Motor neuron (in vitro differentiated cells): ENCODE measurements at places on chromosomes 16 and 17.

- peak; percentile 26 for ATAC-seq
These were observed 5.0 kb downstream of the CARHSP1 start for GRCh38 chr16:8863594-8864424.

GRCh38 chr17:41026715-41027471 is at the start of gene KRTAP1-5:
TSS of gene KRTAP1-5 (minus strand) at chr17:41027208. CDS start at chr17:41027155, 53 bp downstream.
- ATAC-seq: no peak

- ATAC-seq: no peak
These were observed 8.0 kb downstream of the TNFAIP1 start for GRCh38 chr17:28343491-28343932.

DNA sequence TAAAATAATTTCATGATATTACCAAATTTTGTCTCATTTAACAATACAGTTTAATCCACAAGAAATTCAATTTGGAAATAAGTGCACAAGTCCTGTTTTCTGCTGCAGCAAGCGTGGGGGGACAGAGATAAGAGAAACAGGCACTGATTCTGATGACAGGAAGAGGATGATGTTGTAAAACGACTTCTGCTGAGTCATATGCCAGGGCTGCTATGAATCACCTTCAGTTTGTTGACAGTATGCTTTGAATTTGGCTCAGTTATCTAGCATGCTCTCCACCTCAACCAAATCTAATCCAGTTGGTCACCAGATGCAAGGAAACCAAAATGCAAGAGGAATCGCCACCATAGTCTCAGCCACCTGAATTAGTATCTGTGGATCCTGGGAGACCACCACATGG is 244.1 kb upstream of the MON1B start:
- ATAC-seq: peak; percentile 76

DNA sequence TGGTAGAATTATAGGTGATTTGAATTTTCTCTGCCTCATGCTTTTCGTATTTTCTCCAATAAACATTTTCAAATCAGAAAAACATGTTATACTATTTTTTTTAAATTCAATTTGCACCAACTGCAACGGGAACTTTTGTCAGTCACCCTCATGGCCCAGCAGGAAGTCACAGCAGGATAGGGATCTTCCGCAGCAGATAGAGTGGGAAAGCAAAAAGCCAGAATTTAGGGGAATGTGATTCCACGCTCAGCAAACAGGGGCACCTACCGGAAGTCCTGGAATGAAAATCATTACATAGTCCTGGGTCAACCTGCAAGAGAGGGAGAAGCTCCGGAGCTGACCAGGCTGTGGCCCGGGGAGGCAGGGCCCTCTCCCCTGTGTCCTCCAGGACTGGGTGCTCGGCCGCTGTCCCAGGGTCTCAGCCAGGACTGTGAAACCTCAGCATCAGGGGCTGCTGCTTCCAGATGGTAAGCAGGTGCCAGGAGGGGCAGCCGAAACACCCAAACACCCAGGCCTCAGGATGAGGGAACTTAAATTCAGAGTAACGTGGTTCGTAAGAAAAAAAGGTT is 3.9 kb downstream of the SLC47A2 start:
- no peak for ATAC-seq

DNA sequence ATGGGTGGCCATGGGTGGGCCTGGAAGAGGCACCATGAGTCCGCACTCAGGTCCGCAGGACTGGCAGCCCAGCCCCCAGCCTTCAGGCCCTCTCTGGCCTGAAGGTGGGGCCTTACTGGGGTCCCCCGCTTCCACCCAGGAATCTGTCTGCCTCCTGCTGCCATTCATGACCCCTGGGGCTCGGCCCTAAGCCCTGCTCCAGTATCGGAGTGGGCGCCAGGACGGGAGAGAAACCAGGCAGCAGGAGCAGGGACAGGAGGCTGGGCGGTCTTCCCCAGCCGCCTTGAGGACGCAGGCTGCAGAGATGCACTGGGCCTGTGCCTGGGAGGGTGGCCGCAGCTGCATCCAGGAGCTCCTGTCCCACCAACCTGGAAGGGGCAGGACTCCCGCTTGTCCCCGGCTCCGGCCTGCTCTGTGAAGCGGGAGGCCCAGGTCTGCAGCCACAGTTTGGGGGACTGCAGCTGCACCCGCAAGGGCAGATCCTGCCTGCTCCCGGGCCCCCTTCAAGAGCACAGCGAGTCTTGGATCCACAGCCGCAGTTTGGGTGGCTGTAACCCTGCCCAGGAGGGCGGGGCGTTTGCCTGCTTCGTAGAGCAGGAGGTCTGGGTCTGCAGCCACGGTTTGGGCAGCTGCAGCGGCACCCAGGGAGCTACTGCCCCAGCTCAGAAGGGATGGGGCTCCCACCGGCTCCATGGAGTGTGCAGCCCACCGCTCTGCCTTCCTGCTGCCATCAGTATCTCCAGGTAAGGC is 81.8 kb upstream of the DNAJA2 start:
- ATAC-seq: no peak

GRCh38 chr16:89621698-89622409 is 8.4 kb downstream of the DPEP1 start:
- ATAC-seq: peak; percentile 16

DNA sequence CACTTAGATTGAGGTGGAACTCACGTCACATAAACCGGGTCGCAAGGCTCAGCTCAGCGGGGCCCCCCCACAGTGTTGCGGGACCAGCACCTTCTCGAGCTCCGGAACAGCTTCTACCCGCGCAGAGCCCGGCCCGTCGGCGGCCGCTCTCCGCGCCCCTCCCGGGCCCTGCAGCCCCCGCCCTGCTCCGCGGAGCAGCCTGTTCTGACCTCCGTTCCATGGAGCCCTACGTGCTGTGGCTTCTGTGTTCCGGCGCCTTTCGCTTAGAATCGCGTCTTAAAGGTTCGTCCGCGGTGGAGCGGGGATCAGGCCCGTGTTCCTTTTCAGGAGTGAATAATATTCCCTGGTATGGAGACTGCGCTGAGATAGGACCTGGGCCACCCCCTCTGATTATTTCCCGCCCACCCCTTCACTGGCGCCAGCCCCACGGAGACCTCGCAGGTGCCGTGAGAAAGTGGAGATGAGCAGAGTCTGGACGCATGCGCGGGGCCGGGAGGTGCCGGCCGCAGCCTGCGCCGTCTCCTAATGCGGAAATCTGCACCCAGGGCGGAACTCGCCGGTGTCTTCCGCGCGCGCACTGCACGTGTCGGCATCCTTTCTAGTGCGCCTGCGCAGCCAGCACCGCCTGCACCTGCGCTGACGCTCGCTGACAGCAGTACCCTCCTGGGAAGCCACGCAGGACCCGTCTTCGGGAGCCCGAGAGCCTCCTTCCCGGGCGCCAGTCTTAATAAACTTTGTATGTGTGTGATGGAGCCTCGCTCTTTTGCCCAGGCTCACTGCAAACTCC is 30.9 kb downstream of the ZNF778 start:
- no peak for ATAC-seq

DNA sequence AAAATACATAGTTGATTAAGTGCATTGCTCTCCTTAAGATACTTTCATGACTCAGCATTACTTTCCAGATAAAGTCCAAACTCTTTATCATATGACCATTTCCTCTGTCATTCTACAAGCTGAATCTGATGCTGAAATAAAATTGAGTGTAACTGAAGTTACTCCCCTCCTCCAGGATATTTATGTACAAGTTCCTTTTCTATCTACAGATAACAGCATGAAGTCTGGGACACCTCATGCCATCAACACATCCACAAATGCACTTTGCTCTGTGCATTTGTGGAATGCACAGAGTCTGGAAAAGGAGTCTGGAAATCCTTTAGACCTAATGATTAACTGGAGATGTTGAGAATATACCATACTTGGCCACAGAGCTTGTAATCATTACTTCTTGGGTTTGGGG is 60.5 kb downstream of the ACSM2B start:
- no peak for ATAC-seq

DNA sequence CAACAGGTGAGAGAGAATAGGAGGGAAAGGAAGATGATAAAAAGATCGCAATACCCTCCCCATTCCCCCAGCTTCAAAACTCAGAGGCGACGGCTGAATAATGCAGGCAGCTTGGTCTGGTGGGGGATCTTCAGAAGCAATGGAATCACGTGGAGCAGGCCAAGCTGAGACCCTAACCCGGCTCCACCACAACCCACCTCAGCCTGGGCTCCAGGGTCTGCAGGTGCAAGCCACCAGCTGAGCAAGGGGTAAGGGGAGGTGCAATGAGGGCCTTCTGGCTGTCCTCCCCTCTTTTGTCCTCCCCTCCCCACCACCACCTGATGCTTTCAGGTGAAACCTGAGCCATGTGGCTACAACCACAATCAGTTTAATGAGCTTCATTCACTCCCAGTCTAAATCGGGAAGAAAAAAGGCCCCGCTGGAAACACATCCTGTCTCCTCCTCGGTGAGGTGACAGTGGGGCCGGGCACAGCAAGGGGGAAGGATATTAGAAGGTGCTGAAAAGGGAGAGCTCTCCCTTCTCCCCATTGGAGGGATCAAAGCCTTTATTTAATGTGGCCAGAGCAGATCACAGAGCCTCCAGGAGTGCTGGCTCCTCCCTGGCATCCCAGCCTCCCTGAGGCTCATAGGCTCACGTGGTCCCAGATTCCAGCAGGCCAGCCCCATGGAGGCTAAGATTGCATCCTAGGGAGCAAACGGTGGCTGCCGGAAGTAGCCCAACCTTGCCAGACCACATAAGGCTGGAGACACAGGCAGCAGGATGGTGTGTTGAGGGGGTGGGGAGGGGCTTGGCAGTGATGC is 261.0 kb downstream of the SOX9 start:
- ATAC-seq: no peak

DNA sequence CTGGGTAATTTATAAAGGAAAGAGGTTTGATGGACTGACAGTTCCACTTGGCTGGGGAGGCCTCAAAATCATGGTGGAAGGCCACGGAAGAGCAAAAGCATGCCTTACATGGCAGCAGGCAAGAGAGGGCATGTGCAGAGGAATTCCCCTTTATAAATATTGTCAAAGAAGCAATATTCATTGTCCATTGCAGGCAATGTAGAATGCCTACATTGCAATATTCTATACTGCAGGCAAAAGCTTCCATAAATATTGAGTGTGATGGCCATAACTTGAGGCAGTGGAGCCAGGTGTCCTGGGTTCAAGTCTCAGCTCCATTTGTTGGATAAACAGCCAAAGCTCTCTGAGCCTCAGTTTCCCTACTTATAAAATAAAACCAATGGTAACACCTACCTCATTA is 322.3 kb downstream of the SHISA9 start:
- ATAC-seq: no peak

- no peak for ATAC-seq
These were observed 34.1 kb downstream of the MEOX1 start for GRCh38 chr17:43627653-43628052.

GRCh38 chr16:11105038-11105903 is 150.7 kb downstream of the SOCS1 start:
- ATAC-seq: peak; percentile 88

GRCh38 chr16:65201511-65201910 is 79.6 kb upstream of the CDH11 start:
- ATAC-seq: no peak

- ATAC-seq: no peak
These were observed 8.9 kb downstream of the CHAD start for GRCh38 chr17:50459756-50460155.

DNA sequence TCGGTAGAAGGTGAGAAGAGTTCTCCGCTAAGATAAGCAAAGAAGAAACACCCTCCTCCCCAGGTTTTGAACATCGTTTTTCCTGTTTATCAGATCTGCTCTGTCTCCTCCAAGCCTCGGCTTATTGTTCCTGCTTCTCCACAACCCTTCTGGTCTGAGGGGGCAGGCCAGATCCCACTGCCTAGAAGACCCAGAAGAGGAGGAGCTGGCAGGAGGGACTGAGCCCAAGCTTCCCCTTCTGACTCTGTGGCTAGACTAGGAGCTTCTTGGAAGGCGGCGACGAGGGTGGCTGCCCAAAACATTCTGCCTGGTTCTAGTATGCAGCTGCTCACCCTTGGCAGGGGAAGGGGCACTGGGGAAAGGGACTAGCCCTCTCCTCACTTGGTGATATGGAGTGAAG is 5.2 kb upstream of the HOXB5 start:
- ATAC-seq: no peak

DNA sequence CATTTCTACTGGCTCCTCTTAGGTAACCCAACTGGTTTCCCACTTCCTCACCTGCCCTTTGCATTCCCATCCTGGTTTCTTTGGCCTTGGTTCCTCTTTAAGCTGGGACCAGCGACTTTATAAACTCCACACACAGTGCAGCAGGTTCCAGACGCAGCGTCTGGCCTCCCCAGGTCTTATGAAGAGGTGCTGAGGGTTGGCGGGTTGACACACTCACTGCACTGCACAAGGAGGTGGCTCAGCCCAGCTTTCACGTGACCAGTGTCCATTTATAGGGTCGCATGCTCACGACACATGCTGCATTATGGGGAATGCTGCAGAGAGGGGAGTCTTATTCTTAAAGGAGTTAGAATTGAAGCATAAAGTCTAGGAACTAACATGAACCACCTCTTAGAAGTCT is 70.8 kb downstream of the ZFHX3 start:
- ATAC-seq: no peak

GRCh38 chr17:9268546-9268945 is 247.2 kb downstream of the NTN1 start:
- ATAC-seq: no peak

DNA sequence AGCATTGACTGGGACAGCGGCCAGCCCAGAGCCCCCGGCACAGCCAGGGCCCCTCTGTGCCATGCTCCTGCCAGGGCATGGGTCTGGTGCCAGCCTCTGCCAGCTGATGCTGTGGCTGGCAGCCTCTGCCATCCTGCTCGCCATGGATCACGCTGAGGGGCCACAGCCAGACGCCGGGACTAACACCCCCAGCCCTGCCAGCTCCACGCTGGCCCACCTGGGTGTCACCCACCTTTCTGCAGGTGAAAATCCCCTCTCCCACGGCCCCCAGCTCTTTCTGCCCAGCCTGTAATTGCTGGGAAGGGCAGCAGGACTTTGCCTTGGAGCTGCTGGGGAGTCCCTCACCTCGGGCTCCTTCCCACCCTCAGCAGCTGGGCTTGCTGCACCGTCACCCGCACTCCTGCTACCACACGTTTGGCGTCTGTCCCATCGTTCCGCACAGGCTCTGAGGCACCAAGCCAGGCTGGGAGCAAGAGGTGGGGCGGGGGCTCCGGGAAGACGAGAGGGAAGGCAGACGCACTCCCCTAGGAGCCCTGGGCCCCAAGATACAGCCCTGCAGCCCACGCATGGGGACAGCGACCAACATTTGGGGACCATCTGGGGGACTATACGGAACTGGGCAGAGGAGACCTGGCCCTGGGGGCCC is 42.0 kb upstream of the ACSF3 start:
- no peak for ATAC-seq

GRCh38 chr17:80803451-80804428 is 187.9 kb upstream of the CHMP6 start:
- no peak for ATAC-seq

DNA sequence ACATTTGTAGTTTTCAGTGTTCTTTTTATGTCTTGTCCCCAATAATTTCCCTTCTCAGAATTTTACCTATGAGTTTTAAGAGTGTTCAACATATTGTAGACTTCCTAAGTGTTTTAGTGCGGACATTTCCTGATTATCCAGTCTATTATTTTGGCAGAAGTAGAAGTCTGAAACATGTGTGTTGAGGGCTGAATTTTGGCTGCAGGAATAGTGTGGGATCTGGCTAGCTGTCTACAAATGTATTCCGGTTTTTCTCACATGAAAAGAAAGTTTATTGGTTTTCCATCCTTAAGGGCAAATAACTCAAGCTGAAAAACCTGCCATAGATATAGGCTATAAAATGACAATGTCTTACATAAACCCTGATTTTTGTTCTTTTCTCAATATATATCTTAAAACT is 33.0 kb upstream of the CA10 start:
- ATAC-seq: no peak

- ATAC-seq: no peak
These were observed 8.6 kb downstream of the DGKE start for GRCh38 chr17:56842577-56842976.

- ATAC-seq: peak; percentile 32
These were observed 11.0 kb downstream of the CHMP6 start for GRCh38 chr17:81002409-81003361.
